ENCODE measurements at places on chromosomes 12 and 14.

DNA sequence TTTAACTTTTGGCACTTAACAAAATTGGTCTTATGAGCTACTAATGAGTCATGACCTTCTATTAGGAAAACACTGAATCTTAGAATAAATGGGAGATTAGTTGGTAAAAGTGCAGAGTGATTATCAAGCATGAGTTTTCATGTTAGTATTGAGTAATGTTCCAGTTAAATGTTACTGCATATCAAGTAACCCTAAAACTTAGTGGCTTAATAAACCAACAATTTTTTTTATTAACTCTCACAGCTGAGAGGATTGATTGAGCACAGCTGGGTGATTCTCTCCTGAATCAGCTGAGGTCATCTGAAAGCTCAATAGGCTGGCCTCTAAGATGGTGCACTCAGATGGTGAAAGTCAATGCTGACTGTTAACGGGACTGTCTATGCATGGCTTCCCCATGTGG is 248.6 kb downstream of the BCL11B start:
- DNase-seq, result no peak

- DNase-seq, result no peak
Observed at GRCh38 chr12:121738340-121738858, 25.8 kb downstream of the TMEM120B start.

GRCh38 chr14:49306152-49306751 is 279.9 kb downstream of the RPS29 start:
- peak; percentile 41 for DNase-seq

DNA sequence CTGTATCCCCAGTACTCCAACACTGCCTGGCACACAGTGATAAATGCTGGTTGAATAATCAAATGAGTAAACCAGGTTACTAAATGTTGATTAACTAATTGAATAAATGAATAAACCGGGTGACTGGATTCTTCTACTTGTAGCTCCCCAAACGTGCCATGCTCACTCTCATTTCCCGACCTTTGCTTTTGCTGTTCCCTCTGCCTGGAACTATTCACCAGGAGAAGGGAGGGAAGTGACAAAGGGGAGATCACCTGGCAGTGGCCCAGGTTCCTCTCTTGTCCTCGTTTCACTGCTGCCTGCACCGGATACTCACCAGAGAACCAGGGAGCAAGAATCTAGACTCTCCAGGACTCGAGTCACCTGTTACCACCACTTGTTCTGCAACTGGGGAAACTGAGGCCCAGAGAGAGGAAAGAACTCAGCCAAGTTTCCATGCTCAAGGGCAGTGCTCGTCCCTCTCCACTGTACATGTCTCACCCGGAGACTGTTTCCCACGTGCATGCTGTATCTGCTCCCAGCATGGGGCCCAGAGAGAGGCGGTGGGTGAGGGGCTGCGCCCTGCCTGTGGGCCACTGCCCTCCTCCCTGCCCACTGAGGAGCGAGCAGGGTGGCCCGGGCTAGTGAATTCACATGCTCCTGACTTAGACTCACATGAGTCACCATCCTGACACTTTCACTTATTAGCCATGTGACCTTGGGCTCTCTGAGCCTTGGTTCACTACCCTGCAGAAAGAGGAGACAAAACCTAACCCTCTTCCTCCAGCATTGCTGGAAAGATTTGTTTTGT is 17.7 kb upstream of the POP5 start:
- DNase-seq, result peak; percentile 68

GRCh38 chr14:36901861-36902260 is 240.2 kb downstream of the PAX9 start:
- peak; percentile 4 for DNase-seq

GRCh38 chr12:11780521-11781101 is 131.1 kb downstream of the ETV6 start:
- no peak for DNase-seq

GRCh38 chr12:56866493-56866892 is 67.7 kb downstream of the SDR9C7 start:
- no peak for DNase-seq

GRCh38 chr14:78758333-78758732 is 588.2 kb downstream of the NRXN3 start:
- DNase-seq, result peak; percentile 42

GRCh38 chr12:9342614-9343353 is 134.6 kb upstream of the PZP start:
- no peak for DNase-seq

DNA sequence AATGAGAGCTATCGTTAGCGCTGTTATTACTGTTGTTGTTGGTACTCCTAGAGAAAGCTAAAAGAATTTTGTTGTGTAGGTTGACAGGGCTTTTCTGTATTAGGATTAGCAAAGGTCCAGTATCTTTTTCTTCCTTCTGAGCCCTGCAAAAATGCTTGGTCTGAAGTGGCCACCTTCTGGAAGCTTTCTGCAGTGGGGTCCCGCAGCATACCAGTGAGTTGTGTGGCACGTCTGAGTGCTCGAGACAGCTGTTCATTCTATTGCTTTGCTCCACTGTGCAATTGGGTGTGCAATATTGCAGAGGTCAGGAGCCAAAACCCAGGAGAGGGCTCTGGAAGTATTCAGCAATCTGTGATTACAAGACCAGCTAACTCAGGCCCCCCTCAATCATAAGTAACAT is 57.1 kb downstream of the CCDC60 start:
- DNase-seq, result no peak

DNA sequence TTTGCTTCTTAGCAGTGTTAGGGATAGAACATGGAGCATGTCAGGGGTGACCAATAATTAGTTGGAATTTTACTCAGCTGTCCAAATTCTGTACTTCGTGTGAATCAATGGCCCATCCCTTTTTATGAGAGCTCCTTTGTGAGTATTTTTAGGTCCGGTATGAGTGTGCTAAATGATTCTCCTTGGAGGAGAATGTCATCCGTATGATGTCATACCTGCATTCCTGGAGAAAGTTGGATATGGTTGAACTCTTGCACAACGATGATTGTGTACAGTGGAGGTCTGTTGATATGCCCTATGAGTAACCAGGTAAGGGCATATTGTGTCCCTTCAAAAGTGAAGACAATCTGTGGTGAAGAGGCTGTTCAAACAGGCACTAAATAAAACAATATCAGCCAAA is 400.8 kb downstream of the GXYLT1 start:
- peak; percentile 2 for DNase-seq

DNA sequence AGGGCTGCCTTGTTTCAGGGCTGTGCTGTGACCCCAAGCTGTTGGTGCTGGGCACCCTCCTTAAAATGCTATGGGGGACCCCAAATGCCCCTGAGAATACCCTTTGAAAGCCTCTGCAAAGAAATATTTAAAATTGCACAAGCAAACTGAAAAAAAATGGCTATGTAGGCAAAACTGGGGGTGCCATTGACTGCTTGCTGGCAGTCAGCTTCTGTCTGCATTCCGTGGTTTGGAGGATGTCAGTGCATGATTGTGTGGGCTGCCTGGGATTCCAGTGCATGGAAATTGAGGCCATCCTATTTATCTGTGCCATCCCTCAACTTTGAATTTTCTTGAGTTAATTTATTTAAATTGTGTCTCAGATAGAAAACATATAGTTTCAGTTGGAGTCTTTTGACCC is 113.7 kb upstream of the RTL1 start:
- DNase-seq, result peak; percentile 29

- DNase-seq, result no peak
Observed at GRCh38 chr12:640773-641172, 22.5 kb downstream of the NINJ2 start.

- peak; percentile 23 for DNase-seq
Observed at GRCh38 chr12:51836041-51836826, 12.3 kb downstream of the FIGNL2 start.

DNA sequence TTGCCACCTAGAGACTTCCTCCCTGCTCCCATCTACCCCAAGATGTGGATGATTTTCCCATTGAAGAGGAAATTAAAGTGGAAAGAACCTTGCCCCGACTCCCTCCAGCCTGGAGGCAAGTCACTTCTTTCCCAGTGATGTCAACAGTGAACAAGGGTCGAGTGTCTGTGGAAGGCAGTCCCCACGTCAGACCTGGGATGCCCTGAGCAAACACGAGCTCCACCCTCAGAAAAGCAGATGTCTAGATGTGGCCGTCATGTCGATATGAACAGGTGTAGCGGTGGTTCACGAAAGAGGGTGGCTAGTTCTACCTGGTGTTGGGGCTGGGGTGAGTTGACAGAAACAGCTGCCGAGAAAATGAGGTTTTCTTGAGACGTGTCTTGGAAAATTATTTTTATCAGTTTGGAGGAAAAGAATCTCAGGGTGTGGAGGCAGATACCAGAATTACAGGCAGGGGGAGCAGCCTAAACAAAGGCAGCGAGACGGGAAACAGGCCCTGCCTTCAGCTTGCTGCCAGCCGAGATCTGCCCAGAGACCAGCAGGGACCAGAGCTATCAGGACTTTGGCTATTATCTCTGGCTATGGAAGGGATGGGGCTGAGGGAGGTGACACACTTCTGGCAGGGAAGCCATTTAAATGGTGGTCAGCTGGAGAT is 25.9 kb downstream of the SYNDIG1L start:
- DNase-seq, result peak; percentile 43

- no peak for DNase-seq
Observed at GRCh38 chr14:106848330-106849121, 1322.1 kb downstream of the TMEM121 start.

GRCh38 chr14:38279572-38279971 is 23.7 kb upstream of the CLEC14A start:
- DNase-seq, result no peak

- DNase-seq, result no peak
Observed at GRCh38 chr14:96103560-96104460, 64.6 kb downstream of the C14orf132 start.

DNA sequence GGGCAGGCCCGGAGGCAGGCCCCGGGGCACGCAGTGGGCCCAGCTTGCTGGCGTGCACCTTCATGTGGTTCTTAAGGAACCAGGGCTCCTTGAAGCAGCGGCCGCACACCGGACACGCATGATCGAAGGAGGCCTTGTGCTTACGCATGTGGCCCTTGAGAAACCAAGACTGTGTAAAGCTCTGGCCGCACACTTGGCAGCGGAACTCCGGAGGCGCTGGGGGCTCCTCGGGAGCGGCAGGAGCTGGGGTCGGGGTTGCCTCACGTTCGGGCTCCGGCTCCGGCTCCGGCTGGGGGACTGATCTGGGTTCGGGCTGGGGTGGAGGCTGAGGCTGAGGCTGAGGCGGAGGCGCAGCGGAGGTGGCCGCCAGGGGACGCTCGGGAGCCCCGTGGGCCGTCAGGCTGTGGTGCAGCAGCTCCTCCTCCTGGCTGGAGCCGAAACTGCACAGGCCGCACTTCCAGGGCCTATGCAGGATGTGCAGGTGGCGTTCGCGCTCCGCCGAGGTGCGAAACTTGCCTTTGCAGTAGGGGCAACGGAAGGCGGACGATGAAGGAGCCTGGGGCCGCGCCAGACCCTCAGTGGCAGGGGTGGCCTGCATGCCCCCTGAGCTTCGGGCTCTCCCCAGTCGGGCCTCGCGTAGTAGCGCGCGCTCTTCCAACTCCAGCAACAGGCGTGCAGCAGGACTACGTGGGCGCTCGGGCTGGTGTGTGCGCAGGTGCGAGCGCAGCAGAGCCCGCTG is 6.0 kb downstream of the ZNF219 start:
- peak; percentile 64 for DNase-seq

- peak; percentile 86 for DNase-seq
Observed at GRCh38 chr14:54776361-54777001, 126.1 kb downstream of the GCH1 start.

- DNase-seq, result no peak
Observed at GRCh38 chr12:51012570-51013236, 13.5 kb downstream of the SLC11A2 start.

- DNase-seq, result peak; percentile 56
Observed at GRCh38 chr14:59918824-59919569, 947 bp upstream of the LRRC9 start.

- no peak for DNase-seq
Observed at GRCh38 chr12:3913278-3913677, 40.1 kb upstream of the PARP11 start.

DNA sequence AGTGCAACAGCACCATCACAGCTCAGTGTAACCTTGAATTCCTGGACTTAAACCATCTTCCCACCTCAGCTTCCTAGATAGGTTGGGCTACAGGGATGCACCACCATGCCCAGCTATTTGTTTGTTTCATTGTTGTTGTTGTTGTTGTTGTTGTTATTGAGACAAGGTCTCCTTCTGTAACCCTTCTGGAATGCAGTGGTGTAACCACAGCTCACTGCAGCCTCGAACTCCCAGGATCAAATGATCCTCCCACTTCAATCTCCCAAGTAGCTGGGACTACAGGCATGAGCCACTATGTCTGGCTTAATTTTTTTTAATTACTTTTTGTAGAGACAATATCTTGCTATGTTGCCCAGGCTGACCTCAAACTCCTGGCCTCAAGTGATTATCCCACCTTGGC is 1.2 kb upstream of the NEMP1 start:
- DNase-seq, result no peak

DNA sequence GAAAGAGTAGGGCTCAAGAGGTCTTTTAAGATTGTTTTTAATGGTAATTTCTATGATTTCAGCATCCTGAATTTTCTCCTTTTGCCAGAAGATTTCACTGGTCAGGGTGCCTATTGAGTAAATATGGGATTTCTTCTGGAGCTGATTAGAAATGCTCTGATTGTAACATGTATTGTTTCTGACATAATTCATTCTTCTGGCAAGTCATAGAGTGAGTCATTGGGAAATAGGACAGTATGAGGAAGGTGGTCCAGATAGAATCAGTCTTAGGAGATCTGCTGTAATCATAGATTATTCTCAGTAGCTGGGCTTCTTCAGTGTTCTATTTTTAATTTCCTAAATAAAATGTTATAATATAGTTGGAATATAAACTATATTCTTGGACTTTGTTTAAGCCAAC is 182.0 kb upstream of the NAV3 start:
- DNase-seq, result peak; percentile 1

- DNase-seq, result no peak
Observed at GRCh38 chr12:6280672-6281071, 29.8 kb upstream of the PLEKHG6 start.

GRCh38 chr12:75592638-75593335 is 81.4 kb upstream of the KRR1 start:
- no peak for DNase-seq

DNA sequence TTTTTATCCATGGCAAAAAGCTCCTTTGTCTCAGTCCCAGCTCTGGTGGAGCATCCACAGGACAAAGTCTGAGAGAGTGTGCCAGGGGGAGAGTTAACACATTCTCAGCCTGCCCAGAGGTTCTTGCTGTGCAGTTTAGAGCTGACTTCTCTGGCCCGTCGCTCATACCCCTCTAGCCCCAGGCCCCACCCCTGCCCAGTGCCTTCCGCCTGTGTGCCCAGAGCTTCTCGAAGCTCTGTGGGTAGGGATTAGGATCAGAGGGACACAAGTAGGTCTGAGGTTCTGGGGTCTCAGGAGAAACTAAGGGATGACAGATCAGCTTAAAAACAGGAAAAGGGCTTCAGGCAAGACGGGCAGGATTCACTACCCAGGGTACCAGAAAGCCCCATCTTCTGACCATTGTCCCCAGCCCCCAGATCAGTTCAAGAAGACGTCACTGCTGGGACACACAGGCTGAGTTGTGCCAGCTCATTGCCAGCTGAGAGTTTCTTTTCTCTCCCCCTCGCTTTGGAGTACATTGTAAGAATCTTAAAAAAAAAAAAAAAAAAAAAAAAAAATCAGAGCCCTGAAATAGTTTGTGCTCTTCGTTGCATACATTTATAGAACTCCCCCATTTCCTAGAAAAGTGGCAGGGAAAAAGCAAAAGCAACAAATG is 127.0 kb downstream of the GCH1 start:
- DNase-seq, result no peak

GRCh38 chr14:76168531-76168930 is 16.8 kb downstream of the GPATCH2L start:
- DNase-seq, result peak; percentile 63
